ENCODE measurements at places on chromosomes 13 and 19.

DNA sequence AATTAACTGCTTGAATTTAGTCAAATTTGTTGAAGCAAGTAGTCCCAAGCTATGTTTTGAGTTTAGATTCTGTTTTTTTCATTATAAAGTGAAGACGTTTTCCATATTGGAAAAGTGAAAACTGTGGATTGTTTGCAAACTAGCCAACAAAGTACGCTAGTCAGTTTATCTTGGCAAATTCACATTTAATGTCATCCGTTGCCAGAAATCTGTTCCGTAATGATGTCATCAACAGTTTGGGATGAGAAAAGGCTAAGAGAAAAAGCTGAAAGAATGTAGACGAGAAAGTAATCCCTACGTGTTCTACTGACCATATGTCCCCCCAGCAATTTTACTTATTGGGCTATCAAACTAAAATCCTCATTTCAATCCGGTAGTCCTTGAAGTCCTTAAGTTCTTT, 419.6 kb downstream of the GPC6 start:
- no peak for DNase-seq

DNA sequence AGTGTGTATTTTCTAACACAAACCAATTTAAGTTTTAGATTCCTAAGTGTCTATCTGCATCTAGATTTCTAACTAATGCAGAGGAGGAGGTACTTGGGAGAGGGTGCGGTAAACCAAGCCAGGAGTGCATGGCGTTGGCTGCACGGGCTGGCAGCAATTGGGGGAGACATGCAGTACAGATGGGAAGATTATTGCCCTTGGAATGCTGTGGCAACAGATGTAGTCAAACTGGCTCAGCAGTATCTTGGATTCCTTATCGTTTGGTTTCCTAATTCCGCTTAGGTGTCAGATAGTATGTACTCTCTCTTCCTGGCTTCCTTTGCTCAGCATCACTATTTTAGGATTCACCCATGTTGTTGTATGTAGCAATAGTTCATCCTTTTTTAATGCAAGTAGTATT, 29.4 kb upstream of the STK24 start:
- no peak for DNase-seq

- no peak for DNase-seq
Measured at GRCh38 chr13:75635101-75635827, 866 bp upstream of the LMO7 start.

GRCh38 chr19:41872384-41872774, 4.7 kb upstream of the CD79A start:
- no peak for DNase-seq

DNA sequence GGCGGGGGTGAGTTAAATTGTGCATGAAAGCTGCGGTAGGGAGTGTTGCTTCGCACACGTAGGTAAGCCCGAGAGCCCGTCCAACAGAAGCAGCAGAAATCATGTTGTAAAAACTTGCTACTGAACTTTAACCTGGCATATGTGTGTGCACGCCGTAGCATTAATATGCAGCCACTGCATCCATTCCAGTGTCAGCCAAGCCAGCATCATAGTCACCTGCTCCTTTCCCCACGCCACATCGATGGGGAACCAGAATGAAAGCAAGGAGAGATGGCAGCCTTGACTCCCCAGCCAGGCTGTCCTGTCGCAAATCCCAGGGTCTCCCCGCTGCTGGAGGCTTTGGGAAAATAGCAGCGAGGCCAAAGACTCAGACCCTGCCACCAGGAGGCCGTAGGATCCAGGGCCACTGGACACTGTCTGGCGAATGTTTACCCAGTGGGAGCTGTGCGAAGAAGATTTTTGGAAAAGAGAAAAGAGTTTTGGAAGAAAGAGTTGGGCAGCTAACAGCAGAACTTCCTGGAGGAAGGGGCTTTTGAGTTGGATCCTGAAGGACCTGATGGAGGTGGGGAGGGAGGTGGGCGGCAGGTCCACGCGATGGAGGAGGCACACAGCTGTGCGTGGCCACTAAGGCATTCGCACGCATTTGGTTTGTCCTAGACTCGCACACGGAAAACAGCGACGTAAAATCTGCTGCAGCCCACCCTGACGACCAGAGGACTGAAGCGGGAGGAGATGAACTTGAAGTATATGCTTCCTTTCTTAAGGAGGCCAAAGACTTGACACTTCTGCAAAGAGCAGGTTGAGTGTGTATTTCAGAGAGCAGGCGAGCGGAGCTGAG, 48.7 kb upstream of the RANBP3 start:
- DNase-seq = no peak

DNA sequence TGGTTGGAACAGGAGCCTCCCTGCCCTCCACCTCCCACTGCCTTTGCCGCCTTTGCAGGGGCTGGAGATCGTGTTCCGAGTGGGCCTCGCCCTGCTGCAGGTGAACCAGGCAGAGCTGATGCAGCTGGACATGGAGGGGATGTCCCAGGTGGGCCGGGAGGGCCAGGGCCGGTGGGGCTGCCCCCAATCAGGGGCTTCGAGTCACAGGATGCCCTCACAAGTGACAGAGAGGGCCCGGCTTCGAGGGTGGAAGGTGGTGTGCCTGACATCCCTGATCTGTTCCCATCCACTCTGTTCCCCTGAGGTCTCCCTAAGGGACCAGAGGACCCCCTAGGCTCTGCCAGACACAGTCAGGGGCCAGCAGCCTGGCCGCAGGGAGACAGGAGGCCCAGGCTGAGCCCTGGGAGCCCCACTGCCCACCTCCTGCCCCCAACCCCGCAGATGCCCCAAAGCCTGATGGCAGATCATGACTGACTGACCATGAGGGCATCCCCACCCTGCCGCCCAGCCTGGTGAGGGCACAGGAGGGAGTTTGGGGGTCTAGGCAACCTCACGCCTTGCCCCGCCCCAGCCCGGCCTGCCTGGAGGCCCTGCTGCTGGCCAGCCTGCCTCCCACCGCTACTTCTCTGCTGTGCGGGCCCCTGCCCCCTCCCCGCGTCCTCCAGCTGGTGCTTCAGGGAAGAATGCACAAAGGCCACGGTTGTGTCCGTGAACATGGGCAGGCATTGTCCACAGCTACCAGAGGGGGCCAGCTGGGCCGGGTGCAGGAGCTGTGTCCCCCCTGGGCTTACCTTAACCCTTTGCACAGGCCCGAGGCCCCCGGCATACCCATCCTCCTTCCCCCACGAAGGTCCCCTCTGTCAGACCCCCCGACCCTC, 21.8 kb downstream of the EVI5L start:
- DNase-seq = no peak

- DNase-seq = no peak
Measured at GRCh38 chr19:13031917-13032623, 36.8 kb downstream of the NFIX start.

GRCh38 chr13:114249077-114249476, 14.4 kb downstream of the CDC16 start:
- no peak for DNase-seq

DNA sequence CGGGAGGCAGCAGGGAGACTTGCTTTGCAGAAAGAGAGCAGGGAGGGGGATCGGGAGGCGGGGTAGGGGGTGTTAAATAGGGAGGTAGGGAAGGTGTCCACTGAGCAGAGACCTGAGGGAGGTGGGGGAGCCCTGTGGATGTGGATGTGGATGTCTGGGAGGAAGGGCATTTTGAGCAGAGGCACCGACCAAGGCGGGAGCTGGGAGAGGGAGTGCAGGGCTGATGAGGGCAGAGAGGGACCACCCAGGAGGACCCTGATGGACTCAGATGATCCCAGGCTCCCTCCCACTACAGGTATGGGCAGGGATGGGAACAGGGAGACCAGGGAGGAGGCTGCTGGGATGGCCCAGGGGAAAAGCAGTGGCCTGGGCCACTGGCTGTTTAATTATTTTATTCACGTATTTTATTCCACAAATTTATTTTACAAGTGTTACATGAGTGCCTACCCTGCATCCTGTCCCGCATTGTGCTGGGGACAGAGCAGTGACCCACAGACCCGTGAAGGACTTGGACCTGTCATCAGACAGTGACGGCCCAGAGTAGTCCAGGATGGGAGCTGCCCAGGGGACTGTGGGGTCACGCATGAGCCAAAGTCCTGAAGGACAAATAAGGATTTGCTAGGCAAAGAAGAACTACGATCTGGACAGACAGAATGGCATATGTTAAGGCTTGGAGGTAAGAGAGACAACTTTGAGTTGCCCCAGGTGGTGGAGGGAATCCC, 5.3 kb downstream of the GRAMD1A start:
- no peak for DNase-seq

DNA sequence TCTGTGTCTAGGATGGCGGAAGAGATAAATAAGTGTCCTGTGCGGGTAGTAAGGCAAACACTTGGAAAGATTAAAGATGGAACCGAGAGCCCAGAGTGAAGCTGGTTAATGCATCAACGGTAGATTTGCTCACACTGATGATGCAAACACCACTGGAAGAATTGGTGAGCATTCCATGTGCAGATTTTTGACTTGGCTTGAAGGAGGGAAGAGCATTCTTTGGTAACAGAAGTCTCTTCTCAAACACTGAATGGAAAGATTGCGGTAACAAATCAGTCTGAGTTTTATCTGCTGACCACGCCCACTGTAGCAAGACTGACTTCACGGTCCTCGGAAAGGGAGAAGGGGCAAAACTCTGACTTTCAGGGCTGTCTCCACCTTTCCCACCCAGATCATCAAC, 112.5 kb downstream of the COL4A1 start:
- DNase-seq = no peak

DNA sequence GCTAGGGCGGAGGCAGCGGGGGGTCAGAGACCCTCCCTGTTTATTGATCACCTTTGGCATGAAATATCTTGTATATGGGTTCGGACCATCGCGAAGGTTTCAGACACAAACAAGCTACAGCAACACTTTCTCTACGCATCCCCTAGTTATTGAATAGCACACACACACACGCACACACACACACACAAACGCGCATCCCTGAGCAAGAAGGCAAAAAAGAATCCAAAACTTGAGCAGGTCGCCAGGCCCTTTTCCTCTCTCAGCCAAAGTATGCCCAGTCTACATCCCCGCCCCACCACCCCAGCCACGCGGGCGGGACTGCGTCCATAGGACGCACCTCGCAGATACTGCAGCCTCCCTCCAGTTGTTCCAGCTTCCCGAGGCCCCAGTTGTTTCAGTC, 16.0 kb downstream of the POU4F1 start:
- no peak for DNase-seq

GRCh38 chr13:29452773-29453616, 142.5 kb downstream of the SLC7A1 start:
- no peak for DNase-seq

DNA sequence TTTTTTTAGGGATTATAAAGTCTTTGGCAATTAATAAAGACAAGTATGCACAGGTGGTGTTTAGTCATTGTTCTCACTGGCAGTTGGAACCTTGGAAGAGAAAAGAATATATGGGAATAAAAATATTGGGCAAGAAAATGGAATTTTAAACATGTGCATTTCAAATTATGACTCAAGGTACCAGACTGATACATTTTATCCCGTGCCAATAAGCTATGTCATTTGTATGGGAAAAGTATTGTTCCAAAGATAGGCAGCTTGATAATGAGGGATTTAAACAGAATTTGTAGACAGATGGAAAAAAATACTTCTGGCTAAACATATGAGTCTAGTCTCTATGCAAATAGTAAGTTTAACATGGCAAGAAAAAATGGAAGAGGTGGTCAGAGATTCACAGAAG, 169.5 kb upstream of the UFM1 start:
- DNase-seq = no peak

DNA sequence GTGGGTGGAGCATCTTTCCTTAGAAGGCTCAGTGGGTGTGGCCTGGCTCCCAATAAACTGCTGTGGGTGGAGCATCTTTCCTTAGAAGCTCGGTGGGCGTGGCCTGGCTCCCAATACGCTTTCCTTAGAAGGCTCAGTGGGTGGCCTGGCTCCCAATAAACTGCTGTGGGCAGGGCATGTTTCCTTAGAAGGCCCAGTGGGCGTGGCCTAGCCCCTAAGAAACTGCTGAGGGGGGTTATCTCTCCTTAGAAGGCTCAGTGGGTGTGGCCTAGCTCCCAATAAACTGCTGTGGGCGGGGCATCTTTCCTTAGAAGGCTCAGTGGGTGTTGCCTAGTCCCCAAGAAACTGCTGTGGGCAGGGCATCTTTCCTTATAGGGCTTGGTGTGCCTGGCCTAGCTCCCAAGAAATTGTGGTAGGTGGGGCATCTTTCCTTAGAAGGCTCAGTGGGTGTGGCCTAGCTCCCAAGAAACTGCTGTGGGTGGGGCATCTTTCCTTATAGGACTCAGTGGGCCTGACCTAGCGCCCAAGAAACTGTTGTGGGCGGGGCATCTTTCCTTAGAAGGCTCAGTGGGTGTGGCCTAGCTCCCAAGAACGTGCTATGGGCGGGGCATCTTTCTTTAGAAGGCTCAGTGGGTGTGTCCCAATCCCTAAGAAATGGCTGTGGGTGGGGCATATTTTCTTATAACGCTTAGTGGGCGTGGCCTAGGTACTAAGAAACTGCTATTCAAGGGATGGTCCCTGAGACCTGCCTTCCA, 10.3 kb downstream of the HSH2D start:
- DNase-seq = no peak

DNA sequence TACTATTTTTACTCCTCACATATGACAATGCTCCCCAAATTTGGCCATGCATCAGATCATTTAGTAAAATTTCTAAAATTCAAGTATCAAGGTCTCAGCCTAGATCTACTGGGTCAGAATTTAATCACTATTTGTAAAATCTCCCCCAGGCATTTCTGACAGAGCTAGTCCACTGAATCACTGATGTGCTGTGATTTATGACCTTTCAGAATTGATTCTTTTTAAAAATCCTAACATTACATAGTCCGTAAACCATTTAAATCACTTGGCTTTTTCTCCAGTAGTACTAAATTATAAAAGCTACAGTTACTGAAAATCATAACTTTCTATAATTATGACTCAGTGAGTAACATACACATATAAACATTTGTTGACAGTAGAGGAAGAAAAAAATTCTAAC, 92.8 kb upstream of the RAP2A start:
- DNase-seq = no peak

- no peak for DNase-seq
Measured at GRCh38 chr13:102195566-102196462, 206.0 kb downstream of the FGF14 start.

GRCh38 chr13:39998166-39998565, 342.7 kb downstream of the COG6 start:
- DNase-seq = no peak

- no peak for DNase-seq
Measured at GRCh38 chr13:46698910-46699460, 98.0 kb downstream of the ESD start.

DNA sequence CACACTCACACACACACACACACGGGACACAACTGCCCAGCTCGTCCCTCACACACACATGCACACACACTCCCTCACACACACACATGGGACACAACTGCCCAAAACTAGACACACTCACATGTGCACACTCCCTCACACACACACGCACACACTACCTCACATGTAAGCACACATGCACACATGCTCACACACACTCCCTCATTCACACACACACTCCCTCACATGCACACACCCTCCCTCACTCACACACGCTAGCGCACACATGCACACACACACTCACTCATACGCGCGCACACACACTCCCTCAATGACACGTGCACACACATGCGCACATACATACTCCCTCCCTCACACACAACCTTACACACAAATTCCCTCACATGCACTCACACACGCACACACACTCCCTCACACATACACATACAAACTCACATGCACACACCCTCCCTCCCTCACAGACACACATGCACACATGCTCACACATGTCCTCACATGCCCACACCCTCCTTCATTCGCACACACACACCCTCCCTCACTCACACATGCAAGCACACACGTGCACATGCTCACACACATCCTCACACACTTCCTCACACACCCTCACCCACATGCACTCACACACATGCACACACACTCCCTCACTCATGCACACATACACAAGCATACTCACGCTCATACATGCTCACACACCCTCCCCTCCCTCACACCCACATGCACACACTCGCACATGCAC, 9.0 kb upstream of the RASA3 start:
- DNase-seq = no peak

GRCh38 chr19:10965398-10965797, 4.6 kb downstream of the SMARCA4 start:
- no peak for DNase-seq
